ENCODE measurements at places on chromosomes 1 and 21.

DNA sequence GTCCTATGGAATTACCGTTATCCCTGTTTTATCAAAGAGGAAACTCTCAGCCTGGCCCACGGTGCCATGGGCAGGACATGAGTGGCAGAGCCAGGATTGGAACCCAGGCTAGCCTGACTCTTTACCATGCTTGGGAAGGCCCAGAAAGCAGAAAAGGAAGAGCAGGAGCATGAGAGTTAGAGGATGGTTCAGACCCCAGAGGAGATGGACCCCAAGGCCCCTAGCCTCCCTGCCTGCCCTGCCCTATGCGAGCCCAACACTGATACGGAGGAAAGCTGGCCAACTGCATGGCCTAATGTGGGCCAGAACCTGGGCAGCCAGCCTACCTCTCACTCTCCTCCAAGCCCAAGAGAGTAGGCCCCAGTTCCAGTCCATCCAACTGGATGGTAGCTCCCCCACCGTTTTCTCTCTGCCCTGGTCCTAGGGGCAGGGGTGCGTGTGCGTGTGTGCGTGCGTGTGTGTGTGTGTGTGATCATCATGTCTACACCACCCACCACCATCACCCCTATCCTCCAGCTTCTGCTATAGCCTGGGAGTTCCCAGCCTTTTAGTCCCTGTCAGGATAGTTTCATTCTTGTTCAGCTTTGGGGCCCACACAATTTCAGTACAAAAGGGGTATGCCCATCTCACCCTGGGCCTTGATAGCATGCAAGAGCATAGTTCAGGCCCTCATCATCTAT, 15.4 kb upstream of the MEX3A start:
- DNase-seq = no peak

- no peak for DNase-seq
Measured at GRCh38 chr21:10273196-10273595, 248.2 kb upstream of the TPTE start.

- no peak for DNase-seq
Measured at GRCh38 chr1:175067362-175068106, at the start of gene TNN. TSS of gene TNN (plus strand) at chr1:175067833. CDS start at chr1:175077419, 9,586 bp downstream.

GRCh38 chr1:99532276-99532580, 113.7 kb upstream of the PALMD start:
- DNase-seq = no peak

GRCh38 chr1:218755128-218755527, 410.0 kb downstream of the TGFB2 start:
- DNase-seq = no peak

DNA sequence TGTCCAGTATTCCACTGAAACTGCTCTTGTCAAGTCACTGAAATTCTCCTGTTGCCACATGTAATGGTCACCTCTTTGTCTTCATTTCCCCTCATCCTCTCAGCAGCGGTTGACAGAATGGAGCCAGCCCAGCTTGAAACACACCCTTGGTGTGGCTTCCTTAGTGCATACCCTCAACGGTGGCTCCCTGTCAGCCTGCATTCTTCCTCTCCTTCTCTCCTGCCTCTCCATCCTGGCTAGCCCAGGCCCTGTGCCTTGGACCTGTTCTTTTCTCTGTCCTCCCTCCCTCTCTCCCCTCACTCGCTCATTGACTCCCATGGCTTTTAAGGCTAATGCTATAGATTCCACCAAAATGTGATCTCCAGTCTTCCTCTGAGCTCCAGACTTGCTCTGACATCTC, 3.7 kb downstream of the FCMR start:
- DNase-seq = no peak

DNA sequence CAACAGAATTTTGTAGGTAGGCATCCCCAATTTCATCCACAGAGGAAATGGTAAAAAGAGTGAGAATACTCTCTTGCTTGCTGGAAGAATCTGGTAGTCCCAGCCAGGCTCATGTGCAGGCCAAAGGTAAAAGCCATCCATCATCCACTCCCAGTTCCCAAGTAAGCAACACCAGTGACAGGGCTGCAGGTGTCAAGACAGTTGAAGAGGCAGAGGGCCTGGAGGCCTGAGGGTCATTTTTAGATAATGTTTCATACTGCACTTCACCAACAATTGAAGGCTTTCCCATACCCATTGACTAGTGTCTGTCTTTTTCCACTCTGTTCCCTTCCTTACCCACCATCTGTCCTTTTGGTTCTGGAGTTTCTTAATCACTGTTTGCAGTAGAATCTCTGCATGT, 141.7 kb upstream of the L1TD1 start:
- no peak for DNase-seq

- no peak for DNase-seq
Measured at GRCh38 chr1:163066168-163066567, 3.0 kb upstream of the RGS4 start.

- DNase-seq = no peak
Measured at GRCh38 chr1:111833334-111833733, 77.6 kb downstream of the DDX20 start.

- DNase-seq = no peak
Measured at GRCh38 chr1:208793861-208794345, 549.7 kb upstream of the PLXNA2 start.

DNA sequence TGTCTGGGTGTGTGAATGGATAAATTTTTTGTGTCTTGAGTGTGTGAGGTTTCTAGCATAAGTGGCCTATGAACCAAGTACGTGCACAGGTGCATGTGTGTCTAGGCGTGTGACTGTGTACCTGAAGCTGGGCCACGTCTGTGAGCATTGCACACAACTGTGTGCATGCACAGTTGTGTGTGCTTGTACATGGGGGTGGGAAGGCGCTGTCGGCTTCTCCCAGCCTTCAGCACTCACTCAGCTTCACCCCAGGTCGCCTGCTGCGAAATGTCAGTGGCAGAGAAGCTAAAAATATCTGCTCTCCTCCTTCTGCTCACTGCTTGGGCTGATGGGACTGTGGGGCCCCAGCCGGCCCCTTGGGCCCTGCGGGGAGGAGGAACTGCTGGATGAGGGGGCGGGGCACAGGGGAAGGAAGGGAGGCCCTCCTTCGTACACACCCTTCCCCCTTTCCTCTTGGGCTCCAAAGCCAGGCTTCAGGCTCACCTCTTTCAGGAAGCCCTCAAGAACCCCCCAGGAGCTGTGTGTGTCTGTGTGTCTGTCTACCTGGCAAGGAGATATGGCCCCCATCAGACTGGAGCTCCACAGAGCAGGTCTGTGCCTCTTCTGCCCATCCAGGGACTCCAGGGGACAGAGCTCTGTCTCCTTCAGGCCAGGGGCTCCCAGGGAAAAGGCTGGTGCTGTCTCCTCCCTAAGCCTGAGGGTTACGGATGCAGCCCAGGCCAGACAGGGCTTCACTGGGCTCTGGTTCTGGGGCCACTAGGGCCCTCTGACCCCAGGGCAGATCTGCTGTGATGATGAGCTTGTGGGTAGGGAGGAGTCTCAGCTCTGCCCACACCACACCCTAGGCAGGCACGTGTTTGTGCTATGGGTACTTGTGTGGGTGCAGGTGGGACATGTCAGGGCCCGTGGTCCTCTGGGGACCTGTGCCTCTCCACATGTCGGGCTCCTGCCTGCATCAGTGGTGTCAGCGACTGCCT, 35.6 kb upstream of the WASF2 start:
- DNase-seq = no peak

- no peak for DNase-seq
Measured at GRCh38 chr1:2935751-2936390, 85.4 kb upstream of the ACTRT2 start.

DNA sequence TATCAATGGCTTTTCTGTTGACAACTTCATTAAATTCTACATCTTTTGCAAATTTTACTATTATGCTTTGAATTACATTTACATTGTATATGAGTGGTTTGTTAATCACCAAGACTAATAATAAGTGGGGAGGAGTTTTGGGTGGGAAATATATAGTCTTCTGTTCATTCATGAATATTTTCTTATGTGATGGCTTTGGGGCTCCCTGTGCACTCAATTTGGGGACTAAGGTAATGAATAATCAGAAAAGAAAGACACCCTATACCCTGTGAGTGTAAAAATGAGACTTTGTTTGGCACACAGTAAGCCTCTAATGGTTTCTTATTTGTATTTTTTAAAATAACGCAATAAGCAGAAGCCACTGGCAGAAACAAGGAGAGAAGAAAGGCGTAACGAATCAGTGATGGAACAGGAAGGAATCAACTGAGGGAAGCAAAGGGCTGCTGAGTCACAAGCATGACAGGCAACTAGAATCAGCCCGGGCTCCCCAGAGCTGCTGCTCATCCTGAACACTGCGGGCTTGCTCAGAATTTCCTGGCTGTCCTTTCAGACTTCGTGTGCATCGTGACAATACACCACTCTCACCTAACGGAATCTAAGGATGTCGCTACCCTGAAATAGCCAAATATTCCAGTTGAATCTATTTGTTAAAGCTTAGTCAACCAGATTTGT, 20.8 kb upstream of the RGS2 start:
- DNase-seq = no peak

GRCh38 chr1:10857687-10858086, 61.2 kb upstream of the CASZ1 start:
- no peak for DNase-seq
